ENCODE measurements at places on chromosomes 6 and 20.

DNA sequence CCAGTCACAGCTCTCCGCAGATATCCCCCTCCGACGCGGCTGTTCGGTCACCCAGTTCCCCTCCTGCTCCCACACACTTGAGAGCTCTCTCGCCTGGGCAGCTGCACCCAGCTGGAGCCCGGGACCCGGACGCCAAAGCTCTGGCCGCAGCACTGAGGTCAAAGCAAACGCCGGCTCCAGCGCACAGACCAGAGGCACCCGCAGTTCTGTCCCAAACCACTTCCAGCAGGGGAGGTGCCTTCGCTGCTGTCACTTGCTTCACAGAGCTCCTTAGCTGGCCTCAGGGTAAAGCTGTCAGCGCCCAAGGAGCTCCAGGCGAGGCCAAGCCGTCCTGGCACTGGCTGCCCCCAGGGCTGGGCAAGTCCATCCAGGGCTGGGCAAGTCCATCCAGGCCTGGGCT is 27.9 kb downstream of the SLC2A4RG start:
- no peak for DNase-seq

GRCh38 chr20:49935746-49936152 is 448 bp upstream of the RNF114 start:
- no peak for DNase-seq

- no peak for DNase-seq
Measured at GRCh38 chr20:32404017-32404416, 45.9 kb downstream of the ASXL1 start.

DNA sequence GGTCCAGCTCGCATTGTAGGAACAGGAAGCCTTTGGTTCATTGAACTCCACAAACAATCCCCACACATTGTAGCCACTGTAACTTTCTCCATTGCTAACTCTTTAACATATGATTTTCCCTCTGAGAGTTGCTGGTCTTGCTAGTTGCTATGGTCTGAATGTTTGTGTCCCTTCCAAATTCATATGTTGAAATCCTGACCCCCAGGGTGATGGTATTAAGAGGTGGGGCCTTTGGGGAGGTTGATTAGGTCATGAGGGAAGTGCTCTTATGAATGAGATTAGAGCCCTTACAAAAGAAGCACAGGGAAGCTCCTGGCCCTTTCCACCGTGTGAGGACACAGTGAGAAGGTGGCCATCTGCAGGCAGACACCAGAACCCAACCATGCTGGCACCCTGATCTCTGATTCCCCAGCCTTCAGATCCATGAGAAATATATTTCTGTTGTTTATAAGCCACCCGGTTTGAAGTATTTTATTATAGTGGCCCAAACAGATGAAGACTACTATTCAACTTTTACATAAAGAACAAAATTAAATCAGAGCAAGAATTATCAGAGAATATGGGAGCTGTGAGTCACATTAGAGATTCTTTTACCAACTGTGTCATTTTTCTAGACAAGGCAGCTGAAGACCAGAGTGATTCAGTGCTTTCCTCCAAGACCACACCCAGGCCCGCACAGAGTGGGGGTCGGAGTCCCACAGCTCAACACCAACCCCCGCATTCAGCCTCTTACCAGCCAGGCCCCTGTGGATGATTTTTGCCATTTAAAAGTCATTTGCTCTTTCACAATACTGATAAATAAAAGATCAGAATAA is 143.0 kb downstream of the SAMD5 start:
- no peak for DNase-seq

DNA sequence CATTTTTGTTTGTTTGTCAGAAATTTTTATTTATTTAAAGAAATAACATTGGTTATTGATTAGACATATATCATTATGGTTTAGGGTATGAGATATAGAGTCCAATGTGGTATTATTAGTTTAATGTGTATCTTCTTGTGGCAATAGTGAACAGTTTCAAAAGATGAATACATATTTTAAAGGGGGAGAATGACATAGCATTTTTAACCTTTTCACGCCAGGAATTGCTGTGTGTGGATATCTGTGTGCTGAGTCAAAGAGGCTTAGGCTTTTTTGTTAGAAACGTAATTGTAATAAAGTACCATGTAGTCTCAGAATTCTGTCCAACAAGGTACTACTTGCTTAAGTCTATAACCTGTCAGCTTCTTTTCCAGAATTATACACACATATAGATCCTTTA is 451.6 kb downstream of the ADGRB3 start:
- no peak for DNase-seq

DNA sequence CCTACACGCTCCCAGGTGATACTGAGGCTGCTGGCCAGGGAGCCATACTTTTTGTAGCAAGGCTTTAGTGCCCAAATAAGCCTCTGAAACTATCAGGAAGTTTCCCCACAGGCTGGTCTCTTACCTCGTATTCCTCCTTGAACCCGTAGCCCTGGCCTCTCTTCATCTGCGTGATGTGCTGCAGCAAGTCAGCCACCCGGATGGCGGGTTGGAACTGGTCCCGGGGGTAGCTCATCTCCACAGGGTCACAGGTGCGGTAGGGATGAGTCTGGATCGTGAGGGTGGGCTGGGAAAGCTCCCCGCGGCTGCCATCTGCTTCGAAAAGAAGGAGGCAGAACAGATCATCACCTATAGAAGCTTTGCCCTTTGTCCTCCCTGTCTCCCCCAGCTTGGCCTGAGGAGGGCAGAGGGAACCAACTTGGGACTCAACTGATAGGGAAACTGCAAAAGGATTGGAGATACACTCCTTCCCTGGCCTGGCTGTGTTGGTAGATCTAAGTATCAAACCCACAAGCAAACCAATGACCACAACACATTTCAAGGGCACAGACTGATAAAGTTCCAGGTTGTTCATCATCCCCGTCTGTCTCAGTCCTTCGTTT is 543.2 kb upstream of the CHD6 start:
- no peak for DNase-seq

DNA sequence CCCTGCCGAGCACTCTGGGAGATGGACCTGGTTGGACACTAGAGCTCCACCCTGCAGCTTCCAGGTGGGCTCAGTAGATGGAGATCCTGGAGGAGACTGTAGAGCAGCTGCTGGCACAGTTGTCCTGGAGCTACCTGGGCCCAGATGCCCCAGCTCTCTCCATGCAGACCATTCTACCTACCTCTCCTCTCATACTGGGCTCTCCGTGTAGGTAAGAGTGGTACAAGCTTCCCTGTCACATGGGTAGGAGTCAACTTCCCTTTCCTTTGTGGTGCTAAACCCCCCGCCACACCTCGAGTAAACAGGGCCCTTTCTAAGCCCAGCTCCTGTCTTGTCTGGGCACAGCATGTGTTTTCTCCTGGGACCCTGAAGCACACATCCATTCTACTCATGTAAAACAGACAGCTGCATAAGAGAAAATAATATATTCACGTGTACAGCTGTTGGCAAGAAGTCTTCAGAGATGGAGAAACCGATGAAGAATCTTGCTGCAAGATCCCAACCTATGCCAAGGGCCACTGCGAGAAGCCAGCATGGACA is 108.1 kb upstream of the DUSP22 start:
- DNase-seq = no peak

DNA sequence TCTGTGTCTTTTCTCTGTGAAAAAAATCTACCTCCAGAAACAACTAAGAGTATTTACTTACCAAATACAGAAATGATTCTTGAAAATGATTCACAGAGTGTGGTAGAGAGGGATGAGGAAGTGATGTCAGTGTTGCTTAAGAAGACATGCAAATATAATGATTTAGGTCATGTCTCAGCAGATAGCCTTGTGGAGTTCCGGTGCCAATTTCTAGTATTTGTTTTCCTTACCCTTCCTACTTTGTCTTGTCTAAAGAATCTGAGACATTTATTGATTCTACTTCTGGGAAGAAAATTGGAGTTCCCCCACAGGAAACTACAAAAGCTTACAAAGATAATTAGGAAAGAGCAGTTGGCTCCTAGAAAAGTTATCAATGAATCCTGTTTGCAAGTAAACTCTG is 68.8 kb downstream of the GJA1 start:
- no peak for DNase-seq

DNA sequence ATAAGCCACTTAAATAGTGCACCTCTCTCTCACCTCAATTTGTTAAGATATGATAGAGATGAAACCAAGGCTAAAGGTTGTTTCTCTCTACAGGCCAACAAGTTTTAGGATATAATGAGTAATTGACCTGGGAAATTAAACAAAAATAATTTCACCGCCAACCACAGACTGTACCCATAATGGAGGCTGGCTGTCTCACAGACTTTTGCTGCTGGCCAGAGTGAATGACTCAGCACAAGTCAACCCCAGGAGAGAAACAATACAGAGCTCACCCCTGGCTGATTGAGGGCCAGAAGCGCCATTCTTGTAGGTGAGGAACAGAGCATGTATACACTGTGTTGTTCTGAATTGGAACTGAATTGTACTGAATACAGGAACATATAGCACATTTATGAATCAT is 99.9 kb downstream of the CAP2 start:
- DNase-seq = no peak

- DNase-seq = no peak
Measured at GRCh38 chr20:10404023-10404628, 29.9 kb downstream of the MKKS start.

GRCh38 chr6:10140824-10141223 is 274.1 kb downstream of the TFAP2A start:
- no peak for DNase-seq
